ENCODE measurements at places on chromosomes 2 and 18.
A peak's percentile ranks its signal among the peaks of the same experiment; 100 is the strongest.

GRCh38 chr18:69648486-69648885 is 247.8 kb downstream of the DOK6 start:
- no peak for DNase-seq

DNA sequence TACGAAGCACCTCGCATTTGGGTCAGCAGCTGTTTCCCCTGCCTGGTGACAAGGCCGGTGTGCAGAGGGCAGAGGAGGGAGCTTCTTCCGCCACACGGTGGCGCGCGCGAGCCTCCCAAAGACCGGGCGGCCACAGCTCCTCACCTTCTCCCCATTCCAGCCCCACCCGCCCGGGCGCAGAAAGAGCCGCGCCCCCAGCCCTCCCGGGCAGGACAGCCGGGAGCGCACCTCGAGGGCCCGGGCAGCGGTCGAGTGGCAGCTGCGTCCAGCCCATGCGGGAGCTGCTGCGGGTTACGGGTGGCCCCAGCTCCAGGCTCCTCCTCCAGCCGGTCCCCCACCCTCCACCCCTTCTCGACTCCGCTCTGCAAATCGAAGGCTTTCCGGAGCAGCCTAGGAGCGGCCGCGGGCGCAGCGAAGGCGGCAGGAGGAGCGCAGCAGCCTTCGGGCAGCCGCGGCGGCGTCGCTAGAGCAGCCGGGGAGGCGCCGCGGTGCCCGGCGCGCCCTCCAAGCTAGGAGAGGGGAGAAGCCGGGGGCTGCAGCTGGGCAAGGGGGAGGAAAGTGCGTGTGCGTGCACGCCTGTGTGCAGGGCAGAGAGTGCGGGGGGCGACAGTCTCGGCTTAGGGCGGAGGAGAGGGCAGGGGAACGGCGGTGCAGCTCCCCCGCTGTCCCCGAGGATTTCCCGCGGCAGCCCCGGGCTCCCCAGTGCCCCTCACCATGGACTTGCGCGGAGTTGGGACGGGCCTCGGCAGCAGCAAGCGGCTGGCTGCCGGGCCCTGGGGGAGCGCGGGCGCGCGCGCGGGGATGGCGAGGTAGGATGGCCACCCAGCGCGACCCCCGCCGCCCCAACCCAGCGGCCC is at the start of gene CCDC85A:
CCDC85A (plus strand) TSS at position 348 of the 857 bp plus-strand sequence. CDS start 635 bp downstream, outside the sequence.
- DNase-seq = peak; percentile 38

GRCh38 chr18:32911660-32912284 is 138.9 kb upstream of the KLHL14 start:
- DNase-seq = no peak

DNA sequence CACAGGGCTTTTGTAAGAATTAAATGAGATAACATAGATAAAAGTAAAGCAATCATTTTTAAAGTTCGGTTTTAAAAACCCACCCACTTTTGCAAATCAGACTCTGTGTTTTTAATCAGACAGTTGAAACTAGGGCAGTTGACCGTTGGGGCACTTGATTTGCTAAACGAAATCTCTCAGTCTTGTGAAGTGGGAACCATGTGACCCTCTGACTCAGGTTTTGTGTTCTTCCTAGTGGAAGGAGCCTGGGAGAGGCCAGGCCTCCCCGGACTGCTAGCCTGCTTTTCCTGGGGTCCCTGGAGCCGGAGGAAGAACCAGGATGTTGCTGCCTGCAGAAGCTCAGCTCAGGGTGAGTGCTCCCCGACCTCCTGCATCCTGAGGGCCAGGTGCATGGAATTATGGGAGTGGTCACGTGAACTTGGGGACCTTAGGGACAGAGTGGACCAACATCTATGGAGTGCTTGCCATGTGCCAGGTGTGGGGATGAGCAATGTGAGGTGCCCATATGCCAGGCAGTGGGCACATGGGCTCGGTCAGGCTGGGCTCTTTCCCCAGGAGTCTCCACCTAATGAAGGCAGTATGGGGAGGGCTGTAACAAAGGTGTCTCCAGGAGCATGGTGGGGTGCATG is 3.9 kb downstream of the C2orf72 start:
- DNase-seq = no peak

DNA sequence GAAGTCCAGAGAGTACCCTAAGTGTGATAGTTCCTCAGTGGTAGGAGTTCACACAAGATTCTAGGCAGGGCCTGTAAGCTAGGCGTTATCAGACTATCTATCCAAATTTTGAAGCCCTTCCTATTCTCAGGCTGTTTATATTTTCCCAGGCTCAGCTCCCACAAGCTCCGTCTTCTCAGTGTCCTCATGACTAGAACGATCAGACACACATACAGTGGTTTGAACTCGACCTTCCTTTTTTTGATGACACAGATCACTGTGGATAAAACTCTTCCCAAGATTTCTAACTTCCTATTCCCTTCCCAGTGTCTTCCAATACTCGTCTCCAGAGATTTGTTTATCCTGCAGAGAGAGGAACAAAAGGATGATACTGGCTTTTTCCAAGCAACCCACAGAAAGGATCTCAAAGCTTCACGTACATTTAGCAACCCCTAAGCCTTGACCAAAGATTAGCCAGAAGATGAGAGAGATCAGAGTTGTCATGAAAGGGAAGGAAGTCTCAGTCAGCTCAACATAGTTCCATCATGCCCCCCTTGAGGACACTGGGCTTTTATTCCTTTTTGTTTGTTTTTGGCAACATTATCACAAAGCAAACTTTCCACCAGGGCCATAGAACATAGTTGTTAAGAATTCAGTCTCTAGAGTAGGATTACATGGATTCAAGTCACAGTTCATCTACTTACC is 42.3 kb upstream of the DOK6 start:
- no peak for DNase-seq

DNA sequence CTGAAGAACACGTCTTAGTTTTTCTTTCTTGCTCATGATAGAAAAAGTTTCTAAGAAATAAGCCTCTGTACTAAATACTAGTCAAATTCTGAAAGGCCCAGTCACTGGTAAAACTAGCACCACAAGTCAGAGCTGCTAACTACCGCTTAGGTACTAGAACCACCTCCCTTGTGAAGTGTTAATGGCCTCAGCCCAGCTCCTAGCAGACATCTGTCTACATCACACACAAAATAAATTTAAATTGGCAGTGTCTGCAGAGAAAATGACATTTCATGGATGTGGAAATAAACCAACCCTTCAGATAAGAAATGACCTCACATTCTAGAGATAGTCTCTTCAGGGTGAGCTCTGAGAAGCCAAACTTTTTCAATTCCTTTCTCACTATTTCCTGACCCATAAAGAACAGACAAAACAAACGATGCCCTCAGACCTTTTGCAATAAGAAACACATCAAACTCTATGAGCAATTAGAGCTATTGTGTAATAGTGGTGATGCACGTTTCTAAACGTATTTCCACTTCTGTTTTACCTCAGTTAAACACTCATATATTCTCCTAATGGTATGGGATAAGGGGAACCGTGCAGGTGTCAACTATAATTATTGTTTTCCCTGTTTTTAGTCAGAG is 70.3 kb upstream of the DSG1 start:
- no peak for DNase-seq

DNA sequence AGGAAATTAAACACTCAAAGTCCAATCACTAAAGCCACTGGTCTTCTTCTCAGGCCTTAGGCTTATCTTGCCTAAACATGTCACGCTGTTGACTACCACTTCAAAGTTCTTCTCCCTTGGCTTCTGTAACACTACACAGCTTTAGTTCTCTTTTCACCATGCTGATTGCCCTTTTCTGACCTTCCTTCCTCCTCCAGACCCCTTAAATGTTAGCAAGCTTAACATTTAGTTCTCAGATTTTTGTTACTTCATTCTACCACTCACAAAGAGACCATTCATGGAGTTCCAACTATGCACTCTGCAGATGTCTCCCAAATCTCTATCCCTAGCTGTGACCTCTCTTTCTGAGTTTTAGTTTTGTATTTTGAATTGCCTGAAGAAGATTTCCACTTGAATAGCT is 64.4 kb downstream of the TTC21B start:
- DNase-seq = no peak

DNA sequence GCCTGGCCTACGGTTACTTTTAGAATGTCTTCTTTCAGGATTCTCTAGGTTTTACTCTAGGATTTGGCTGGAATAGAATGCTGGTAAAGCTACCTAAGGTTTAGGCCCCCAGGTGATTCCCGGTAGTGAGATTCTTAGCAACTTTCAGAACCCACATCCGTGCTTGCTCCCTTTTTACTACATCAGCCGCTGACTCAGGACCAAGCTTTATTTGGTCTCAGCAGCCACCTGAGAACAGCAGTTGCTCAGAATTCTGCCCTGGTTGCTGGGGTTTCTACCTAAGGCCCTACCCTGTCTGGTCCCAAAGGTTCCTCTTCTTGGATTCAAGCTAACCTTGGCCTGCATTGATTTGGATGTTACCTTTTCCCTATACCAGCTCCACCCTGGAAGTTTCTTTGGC is 36.1 kb upstream of the NDUFV2 start:
- DNase-seq = no peak

DNA sequence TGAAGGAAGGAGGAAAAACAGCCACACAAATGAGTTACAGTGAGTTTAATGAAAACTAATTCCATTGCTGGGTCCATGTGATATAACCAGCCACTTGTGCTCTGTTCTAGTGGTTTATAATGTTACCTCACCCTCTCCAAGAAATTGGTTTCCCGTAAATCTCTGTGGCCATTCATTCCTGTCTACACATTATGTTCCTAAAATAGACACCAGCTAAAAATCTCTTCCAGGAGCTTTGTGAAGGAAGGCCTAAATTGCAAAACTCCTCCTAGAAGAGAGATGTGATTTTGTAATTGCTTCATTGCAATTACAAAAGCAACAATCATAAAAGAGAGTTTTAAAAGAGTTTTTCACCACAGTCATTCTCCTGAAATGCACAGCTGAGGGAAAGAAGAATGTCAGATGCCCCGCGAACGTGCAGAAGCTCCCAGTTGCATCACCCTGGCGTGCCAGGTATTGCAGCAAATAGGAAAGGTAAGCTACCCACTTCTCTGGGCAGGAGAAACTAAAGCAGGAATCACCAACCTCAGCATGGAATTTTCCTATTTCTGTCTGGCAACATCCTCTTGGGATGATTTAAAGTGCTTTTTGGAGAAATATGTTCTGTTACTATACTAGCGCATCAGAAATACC is 1.7 kb downstream of the SCN1A start:
- no peak for DNase-seq

GRCh38 chr2:157325786-157326185 is at the start of gene ERMN:
TSS of gene ERMN (minus strand) at chr2:157325824. CDS start at chr2:157325642, 182 bp downstream.
- no peak for DNase-seq

DNA sequence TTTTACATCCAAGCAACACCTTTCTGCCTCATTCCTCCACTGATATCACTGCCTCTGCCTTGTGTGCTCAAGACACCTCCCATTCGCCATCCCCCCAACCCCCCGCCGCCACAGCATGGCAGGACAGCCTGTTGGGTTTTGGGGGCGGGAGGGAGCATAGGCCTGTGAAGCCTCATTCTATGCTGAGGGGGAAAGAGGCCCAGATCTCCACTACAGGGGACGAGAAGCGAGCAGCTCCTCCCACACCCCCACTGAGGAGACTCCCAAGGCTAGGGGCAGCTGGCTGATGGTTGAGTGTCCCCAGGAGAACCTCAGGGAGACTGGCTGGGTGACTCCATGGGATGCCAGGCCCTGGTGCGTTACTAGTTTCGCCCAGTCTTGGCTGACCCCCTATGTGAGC is 214.3 kb upstream of the SIX2 start:
- no peak for DNase-seq
